ENCODE measurements at places on chromosomes 2 and 18.

DNA sequence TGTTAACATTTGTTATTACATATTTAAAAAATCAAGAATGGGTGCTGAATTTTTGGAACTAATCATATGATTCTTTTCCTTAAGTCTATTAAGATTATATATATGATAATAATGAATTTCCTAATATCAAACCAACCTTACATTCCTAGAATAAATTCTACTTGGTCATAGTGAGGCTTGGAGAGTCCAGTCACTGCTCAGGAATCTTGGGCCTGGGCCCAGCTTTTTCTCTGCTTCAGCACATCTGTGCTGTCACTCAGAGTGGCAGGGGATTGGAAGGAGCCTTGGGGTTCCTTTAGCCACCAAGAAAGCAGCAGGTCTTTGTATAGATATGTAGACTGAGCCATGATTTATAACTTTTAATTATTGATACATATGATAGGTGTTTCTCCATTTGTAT lies 19.9 kb upstream of the ZAP70 start:
- no peak for DNase-seq

DNA sequence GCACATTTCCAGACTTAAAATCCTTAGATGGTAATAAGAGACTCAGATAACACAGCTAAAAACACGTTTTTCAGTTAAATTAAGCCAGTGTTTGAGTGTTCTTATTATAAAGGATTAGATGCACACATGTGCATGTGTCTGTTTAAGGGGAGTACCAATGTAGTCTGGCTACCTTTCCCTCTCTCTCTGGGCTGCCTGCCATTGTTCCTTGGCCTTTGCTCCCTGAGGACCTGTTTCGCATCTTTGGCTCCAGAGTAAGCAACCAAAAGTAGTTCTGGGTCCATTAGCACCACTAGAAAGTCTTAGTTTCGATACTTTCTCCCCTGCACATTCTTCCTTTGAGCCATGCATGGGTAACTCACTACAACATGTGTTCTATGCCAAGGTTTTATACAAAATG lies 228.3 kb downstream of the TPGS2 start:
- no peak for DNase-seq

- DNase-seq, result no peak
Observed at GRCh38 chr2:60317844-60318243, 235.6 kb downstream of the BCL11A start.

DNA sequence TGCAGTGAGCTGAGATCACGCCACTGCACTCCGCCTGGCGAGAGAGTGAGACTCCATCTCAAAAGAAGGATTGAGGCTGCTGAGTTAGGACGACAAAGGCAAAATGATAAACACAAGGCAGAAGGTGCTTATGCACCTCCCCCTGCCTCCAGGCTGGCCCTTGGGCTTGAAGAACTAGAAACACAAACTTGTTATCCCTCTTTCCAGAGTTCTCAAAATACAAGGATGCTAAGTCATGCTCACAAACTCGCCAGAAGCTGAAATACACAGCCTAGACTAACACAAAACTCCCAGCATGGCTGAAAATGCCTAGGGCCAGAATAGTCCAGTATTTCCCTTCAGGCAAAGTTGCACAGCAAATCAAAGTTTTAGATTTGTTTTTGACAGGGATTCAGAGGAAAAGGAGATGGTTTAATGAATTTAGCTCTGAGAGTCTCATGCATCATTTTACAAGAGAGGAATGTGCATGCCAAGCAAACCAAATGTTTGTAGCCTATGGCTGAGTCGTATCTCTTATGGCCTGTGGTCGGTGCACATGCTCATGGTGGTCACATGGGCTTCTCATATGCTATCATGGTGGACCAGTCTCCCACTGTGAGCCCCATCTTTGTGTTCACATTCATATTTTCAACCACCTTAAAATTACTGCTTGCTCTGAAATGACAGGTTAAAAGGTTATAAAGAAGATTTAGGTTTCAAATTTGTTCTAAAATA lies 16.2 kb upstream of the MREG start:
- DNase-seq, result no peak

DNA sequence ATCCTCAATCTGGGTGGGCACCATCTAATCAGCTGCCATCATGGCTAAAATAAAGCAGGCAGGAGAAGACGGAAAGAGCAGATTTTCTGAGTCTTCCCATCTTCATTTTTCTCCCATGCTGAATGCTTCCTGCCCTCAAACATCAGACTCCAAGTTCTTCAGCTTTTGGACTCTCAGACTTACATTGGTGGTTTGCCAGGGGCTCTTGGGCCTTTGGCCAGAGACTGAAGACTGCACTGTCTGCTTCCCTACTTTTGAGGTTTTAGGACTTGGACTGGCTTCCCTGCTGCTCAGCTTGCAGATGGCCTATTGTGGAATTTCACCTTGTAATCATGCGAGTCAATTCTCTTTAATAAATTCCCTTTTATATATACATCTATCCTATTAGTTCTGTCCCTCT lies 36.6 kb downstream of the DIPK1C start:
- no peak for DNase-seq

- no peak for DNase-seq
Observed at GRCh38 chr2:77938462-77938861, 416.3 kb upstream of the LRRTM4 start.

GRCh38 chr18:8826971-8827370 lies 121.6 kb downstream of the MTCL1 start:
- no peak for DNase-seq

GRCh38 chr2:118845522-118846441 lies 1.7 kb downstream of the EN1 start:
- DNase-seq, result no peak

- no peak for DNase-seq
Observed at GRCh38 chr2:152456262-152456661, 121.3 kb downstream of the FMNL2 start.

GRCh38 chr2:46296216-46296839 lies 879 bp upstream of the EPAS1 start:
- DNase-seq, result no peak

GRCh38 chr2:236818281-236819045 lies 248.8 kb downstream of the ACKR3 start:
- DNase-seq, result no peak
